ENCODE measurements at places on chromosomes 1 and 21. TPM values are rescaled to one million over a fixed set of nuclear protein-coding genes. Genes with fewer than 3 reads are reported as not detected.
A peak's percentile ranks its signal among the peaks of the same experiment; 100 is the strongest.

DNA sequence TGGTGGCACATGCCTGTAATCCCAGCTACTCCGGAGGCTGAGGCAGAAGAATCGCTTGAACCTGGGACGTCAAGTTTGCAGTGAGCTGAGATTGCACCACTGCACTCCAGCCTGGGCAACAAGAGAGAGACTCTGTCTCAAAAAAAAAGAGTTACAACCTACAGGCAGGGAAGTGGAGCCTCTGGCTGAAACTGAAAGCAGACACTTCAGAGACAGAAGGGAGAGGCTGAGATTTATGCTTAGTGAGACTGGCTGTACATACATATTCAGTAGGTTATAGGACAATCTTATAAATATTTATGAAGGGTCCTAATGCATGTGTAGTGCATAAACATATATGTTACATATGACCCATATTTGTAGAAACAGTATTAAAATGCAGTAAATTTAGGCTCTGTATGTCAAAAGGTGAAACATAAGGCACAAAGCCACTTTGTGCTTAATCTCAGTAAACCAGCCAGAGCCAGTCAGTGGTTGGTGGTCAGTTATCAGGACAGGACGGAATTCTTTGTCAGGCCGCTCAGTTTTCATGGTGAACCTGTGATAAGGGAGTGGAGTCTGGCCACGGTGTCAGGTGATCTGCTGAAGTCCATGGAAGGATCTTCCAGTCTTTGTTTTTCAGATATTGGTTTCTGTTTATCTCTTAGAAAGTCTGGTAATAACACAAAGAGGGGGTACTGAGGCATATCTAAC, 13.7 kb downstream of the RHEX start:
- no peak for DNase-seq

GRCh38 chr1:244350027-244350426, 101.7 kb downstream of the ADSS2 start:
- DNase-seq = no peak

DNA sequence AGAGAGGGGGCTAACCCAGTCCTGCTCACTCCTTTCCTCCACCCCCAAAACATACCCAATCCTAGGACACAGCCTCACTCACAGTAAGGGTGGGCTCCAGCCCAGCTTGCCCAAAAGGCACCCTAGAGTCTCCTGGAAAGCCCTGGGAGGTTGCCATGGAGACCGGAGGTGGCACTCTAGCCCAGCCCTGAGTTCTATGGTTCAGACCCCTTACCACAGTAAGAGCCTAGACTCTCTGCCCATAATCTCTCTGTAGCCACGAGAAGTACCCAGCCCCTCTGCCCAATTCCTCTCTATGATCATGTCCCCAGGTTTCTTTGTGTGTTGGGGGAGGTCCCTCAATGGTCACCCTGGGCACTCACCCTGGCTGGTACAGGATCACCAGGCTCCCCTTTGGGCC, 14.4 kb downstream of the COL16A1 start:
- no peak for DNase-seq

GRCh38 chr21:45993210-45994085, 11.9 kb downstream of the COL6A1 start:
- peak; percentile 73 for DNase-seq

DNA sequence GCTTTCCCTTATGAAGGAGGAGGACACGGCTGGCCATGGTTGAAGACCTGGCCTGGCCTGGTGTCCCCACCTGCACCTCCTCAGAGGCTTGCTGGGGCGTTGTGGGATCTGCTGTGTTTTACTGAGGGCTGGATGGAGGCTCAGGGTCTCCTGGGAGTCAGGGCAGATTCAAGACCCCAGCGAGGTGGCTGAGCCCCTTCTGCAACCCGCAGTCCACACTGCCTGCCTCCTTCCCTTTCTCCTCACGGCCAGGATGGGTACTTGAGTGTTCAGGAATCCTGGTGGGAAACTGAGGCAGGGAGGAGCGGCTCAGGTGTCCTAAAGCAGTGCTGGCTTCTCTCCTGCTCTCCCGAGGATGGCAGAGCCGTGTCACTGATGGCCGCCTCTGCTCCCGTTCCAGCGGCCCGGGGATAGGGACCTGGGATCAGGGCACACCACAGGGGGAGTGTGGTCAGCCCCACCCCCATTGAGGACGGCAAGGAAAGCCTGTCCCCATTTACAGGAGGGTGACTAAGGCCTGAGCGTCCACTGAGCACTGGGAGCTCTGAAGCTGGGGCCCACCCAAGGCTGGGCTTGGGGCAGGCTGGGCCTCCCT, 47.5 kb downstream of the TRPM2 start:
- no peak for DNase-seq

DNA sequence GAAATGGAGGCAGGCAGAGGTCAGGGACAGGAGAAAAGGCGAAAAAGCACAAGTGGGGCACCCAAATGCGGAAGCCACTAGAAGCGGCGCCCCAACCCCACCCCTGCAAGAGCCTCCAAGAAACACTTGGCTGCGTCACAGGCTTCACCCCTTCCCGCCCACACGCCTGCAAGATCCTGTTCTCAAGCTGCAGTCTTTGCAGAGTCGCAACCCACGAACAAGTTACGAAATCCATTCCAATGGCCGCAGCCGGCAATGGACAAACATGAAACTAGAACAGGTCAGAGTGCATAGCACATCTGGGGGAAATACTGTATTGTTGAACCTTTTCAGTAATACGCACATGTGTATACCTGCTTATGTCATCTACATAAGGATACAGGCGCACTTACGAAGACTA, 103.6 kb downstream of the PSMG1 start:
- DNase-seq = peak; percentile 66

- peak; percentile 71 for DNase-seq
These were observed 8.7 kb downstream of the PDXK start for GRCh38 chr21:43727519-43728153.

DNA sequence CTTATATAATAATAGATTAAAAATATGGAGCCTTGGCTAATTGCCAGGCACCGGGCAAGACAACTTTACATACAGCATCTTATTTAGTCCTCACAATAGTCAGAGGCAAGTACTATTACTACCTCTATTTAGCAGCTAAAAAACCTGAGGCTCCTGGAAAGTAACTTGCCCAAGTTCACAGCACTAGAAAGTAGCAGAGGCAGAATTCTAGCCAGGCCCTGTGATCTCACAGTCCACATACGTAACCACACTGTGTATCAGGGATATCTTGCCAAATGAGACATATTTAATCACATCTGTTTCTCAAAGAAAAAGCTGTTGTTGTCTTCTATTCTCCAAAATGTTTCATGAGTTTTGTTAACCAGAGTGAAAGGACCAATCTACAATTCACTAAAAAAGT, 378.5 kb downstream of the PLPP3 start:
- DNase-seq = no peak

DNA sequence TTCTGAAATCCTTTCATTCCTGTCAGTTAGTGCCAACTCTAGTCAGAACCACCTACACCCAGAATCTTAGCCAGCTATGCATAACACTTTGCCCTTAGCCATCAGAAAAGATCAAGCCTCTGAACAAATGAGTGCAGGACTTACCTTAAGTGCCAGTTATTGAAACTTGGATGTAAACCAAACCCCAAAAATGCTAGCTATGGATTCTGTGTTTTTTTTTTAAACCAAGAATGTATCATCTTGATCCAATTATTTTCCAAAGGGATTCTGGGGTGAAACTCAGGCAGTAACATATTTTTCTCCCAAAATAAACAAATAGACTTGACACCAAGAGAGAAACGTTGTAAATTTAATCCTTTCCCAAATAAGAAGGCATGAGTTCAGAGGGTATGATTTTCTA, 538.6 kb upstream of the ADAMTS5 start:
- DNase-seq = no peak

GRCh38 chr1:1148569-1148968, 25.1 kb upstream of the TTLL10 start:
- DNase-seq = no peak

GRCh38 chr1:41510531-41511238, 26.2 kb upstream of the EDN2 start:
- no peak for DNase-seq

- no peak for DNase-seq
These were observed 171.5 kb downstream of the AJAP1 start for GRCh38 chr1:4825800-4826450.

GRCh38 chr1:155080312-155081228, 1.9 kb downstream of the EFNA3 start:
- no peak for DNase-seq

- DNase-seq = no peak
These were observed 1.4 kb downstream of the ATP5PO start for GRCh38 chr21:33914188-33914587.

- no peak for DNase-seq
These were observed 46.7 kb upstream of the OSBPL9 start for GRCh38 chr1:51570063-51570710.

DNA sequence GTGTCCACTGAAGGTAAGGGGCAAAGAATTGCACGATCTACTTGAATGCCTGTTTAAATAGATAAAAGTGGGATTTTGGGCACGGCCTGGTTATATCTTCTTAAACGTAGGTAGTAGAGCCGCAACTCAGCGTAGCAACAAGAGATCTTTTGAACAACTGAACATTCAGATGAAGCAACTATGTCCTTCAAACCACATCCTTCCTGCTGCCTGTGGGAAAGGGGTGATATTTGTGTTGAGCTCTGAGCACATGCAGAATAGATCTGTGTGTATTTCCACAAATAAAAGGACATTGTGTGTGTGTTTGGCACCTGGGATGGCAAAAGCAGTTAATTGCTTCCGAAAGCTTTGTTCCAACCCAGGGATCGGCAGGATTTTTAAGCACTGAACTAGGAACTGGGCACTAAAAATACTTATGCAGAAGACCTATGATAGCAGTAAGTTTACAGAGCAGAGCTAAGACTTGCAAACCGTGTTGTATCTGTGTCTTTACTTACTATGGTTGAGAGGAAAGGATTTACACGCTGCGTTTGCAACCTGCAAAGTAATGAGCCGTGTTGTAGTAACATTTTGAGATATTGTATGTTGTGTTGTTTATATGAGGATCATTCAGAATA, 333.4 kb downstream of the CHRM3 start:
- DNase-seq = no peak

DNA sequence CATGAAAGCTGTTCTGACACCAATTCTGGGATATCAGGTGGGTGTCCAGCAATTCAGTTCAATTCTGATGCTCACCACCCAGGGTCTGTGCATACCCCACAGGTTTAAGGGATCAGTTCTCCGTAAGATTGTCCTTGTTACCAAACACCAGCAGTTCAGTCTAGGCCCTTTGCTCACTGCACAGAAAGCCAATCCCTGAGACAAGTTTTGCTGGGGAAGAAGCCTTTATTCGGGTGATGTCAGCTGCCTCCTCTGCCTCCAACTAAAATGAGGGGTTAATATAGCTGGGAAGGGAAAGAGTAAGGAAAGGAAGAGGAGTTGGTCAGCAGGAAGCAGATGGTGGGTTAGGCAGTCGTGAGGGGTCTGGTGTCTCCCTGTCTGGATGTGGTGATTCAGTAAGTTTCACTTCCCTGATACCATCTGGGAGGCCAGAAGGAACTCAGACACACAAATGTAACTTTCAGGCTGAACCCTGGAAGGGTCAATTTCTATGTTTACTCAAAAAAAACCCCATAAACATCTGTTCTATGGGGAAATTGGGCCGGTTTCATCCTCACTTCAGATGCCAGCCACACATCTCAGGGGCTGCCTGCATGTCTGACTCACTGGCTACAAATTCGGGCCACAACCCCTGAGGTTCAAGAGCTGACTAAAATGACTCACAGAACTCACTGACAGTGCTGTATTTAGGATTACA, 83.3 kb upstream of the PGBD5 start:
- no peak for DNase-seq

GRCh38 chr1:78526496-78526895, 35.7 kb downstream of the PTGFR start:
- DNase-seq = no peak

DNA sequence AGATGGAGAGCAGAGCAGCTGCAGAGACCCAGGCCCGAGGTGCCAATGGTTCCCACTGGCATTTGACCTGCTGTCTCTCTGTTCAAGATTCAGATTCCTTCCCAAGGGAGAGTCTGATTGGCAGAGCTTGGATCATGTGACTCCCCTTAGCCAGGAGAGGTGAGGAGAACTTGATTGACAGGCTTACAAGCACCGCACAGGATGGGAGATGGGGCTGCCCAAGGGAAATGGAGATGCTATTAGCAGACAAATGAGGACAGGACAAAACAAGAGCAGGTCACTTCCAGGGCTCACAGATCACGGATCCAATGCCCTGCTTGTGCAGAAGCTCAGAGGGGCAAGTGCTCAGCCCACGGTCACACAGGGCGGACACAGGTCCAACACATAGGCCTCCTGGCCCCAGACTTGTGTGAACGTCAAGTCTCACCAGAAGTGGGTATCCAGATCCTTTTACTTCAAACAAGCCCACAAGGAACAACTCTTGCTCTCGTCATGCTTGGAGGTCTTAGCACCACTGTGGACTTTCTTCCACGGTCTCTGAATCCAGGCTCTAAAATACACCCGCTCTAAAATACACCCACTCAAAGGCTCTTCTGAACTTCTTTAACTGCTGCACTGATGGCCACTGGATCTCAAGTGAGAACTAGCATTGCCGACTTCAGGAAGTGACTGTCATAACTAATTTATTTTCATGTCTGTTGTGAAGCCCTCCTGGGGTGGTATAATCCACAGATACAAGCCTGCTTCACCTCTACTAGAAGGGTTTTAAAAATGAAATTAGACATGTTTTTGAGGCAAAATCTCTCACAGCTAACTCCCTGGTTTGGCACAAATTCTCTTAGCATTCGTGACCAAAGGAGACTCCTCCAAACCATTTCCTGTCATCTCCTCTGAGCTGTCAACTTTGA, 274.9 kb downstream of the RRAGC start:
- peak; percentile 16 for DNase-seq

DNA sequence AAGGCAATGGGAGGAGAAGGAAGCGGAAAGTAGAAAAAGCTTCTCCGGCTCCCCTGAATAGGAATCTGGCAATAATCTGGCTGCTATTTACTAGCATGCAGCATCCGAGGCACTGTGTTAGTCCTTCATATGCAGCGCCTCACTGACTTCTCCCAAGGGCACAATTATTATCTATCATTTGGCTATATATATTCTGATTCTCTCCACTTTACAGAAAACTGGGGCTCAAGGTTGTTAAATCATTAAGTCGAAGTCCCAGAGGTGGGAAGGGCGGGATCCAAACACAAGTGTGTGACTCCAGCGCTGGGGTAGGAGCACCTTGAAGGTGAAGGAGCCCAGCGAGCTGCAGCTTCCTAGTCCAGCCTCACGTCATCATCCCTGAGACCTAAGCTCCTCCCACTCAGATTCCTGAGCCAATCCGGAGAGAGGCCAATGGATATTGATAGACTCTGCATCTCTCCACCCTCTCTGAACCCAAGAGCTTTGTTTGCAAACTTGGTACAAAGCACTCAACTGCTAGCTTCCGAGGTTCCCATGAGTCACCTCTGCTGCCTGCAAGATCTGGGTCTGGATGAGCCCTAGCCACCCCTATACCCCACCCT, 16.6 kb upstream of the EYA3 start:
- DNase-seq = no peak

The WDR64 gene
- total RNA-seq = not detected

The XCL1 gene
- total RNA-seq = not detected

The ADGRB2 gene
- 1.9 TPM for total RNA-seq

The CDK11A gene
- total RNA-seq = 150 TPM

The NKAIN1 gene
- total RNA-seq = not detected

The GABRD gene
- not detected for total RNA-seq

The NLRP3 gene
- 0.11 TPM for total RNA-seq

The KCND3 gene
- 13.3 TPM for total RNA-seq

The GBP4 gene
- 6.6 TPM for total RNA-seq

The ITGB2 gene
- 65.5 TPM for total RNA-seq

The TMEM167B gene
- total RNA-seq = 20.5 TPM

The UTP25 gene
- total RNA-seq = 3.6 TPM
